Stimulated activated CD8-positive, alpha-beta memory T cell treated with anti-CD3 and anti-CD28 coated beads, Interleukin-7, amount 100 ng/mL, for 24 hours (primary cell): ENCODE measurements at places on chromosomes 11 and 22.

- DNase-seq, result peak; percentile 16
Observed at GRCh38 chr11:76588455-76589325, 81.9 kb downstream of the LRRC32 start.

DNA sequence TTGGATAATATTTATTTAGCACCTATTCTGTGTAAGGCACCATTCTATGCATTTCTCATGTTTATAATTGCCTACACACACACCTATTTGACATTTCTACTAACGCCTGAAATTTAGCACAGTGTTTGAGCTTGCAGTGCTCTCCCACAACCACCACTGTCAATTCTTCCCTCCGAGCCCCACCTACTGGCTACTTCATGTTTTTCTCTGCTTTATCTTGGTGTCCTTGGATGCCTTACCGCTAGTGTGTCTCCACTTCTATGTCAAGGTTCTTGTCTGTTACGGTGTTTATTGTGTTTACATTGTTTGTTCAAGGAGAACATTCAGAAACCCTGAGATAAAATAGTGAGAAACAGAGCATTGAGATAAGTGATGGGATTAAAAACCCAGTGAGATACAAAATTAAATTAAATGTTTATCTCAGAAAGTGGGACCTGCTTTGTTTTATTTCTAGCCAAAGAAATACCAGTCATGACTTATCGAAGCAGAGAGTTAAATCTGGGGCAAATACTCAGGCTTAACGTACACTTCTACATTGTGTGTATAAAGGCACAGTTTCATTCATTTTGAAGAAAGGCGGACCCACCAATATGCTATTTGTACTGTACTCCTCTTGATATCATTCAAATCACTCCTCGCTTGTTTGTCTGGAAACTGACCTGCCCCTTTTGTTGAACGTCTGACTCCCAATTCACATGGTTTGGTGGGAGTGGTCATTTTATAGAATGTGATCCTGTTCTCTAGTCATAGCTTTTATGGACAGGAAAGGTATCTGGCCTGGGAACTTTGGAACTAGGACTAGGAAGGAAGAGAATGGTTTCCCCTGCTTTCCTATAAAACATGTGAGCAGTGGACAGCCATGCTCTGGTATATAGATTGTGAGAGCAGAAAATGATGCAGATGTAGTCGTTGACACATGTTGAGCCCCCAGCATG lies 39.2 kb upstream of the SLC36A4 start:
- DNase-seq, result no peak

DNA sequence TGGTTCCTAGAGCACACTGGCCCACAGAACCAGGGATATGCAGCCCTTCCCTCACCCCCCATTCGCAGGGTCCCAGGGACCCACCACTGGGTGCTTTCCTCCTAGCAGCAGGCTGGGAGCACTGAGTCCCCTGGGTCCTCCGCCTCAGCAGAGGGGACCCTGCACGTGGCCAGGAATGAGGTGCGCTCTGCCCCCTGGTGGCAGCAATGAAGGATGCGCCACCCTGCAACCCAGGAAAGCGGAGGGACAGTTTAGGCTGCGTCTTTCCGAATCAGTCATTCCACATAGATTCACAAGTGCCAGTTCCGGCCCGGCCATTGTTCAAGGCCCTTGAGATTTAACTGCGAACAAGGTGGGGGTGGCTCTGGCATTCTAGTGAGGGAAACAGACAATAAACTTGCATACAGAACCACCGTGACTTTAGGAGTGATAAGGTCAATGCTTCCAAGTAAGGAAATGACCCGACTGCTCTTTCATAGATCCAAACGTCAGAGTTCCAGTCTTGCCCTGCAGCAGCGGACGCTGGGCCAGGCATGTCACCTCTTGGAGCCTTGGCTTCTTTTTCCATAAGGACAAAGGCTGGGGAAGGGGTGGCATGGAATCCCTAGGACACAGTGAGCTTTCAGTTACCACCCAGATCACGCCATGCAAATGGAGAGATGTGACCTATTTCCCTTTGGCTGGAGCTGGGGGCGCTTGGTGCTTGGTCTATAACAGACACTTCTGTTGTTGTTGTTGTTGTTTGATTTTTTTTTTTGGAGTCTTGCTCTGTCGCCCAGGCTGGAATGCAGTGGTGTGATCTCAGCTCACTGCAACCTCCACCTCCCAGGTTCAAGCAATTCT lies 7.7 kb downstream of the RIN1 start:
- DNase-seq, result peak; percentile 64

GRCh38 chr11:62665599-62666258 lies 617 bp downstream of the CSKMT start:
- DNase-seq, result peak; percentile 46

GRCh38 chr11:4092026-4092425 lies 2.6 kb upstream of the RRM1 start:
- no peak for DNase-seq
